Tongue (tissue), 3 donors: ENCODE measurements at places on chromosomes 4 and X. TPM values are rescaled to one million over a fixed set of nuclear protein-coding genes. Genes with fewer than 3 reads are reported as not detected.

GRCh38 chr4:102759831-102760644 is 730 bp downstream of the MANBA start:
- peak; percentile 56 for DNase-seq

- no peak for DNase-seq
Measured at GRCh38 chrX:1598876-1599790, 7.7 kb downstream of the AKAP17A start.

- no peak for DNase-seq
Measured at GRCh38 chr4:163280703-163281519, 51.5 kb downstream of the NPY1R start.

DNA sequence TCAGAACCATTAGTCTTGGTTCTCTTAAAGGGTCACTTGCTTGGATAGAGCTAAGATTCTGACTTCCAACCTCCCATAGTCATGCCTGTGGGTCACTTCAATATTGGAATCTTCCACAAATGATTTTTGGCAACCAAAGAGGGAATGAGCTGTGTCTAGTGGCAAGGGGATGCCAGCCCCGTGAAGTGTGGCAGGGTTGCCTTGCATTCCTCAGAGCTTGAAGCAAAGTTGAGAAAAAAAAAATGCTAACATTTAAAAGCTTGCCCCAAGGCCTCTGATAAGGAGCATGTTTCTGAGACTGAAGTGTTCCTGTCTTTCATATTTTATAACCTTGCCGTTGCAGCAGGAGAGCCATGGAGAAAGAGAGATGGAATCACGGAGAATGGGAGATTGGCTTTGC is 120.2 kb downstream of the PAPSS1 start:
- peak; percentile 9 for DNase-seq

DNA sequence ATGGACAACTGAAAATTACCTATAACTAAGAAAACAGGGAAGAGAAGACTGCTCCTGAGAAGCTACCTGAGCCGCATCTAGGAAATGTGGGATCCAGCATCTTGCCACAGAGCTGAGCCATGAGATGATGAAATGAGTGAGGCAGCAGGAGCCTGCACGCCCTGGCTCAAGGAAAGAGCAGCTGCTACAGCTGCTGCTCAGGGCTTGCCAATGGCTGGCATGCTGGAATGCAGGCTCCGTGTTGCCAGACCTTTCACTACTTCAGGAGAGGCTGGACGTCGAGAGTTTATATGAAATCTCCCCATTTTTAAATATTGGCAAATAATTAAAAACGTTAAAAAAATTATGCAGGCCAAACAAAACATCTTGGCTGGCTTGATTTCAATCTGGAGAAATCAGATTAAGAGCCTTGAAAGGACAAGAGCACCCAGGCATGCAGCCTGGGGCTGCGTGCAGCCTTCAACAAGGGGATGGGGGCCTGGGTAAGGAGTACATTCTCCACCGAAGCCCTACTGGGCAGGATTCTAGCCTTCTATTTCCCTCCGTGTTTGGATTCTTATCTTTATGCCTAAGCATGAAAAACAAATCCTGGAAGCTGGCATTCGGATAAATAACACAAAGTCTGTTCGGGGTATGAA is 227.6 kb downstream of the NR3C2 start:
- peak; percentile 91 for DNase-seq

GRCh38 chr4:71630803-71631202 is 153.1 kb downstream of the GC start:
- DNase-seq, result no peak

DNA sequence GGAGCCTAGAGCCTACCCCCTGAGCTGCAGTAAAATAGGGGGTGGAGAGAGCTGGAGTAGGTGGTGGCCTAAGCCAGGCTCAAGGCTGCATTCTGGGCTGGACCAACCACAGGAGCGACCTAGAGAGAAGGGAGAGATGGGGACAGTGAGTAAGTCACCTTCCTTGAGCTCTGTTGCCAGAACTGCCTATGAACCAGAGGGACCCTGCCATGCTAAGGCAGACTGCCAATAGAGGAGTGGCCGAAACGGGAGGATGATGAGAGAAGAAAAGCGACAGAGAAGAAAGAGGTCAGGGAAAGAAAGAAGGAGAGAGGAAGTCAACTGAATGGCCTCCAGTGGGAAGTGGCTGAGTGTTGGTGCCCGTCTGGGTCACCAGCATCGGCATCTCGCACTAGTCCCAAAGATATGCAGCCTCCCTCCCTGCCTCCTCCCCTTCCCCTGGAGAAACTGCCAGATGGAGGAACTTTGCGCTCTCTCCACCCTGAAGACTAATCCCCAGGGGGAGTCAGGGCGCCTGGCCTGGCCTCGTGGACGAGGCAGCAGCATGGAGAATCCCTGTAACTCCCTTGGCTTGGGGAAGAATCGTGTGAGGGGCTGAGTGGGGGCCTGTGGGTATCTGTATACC is 28.8 kb downstream of the ELF4 start:
- no peak for DNase-seq

DNA sequence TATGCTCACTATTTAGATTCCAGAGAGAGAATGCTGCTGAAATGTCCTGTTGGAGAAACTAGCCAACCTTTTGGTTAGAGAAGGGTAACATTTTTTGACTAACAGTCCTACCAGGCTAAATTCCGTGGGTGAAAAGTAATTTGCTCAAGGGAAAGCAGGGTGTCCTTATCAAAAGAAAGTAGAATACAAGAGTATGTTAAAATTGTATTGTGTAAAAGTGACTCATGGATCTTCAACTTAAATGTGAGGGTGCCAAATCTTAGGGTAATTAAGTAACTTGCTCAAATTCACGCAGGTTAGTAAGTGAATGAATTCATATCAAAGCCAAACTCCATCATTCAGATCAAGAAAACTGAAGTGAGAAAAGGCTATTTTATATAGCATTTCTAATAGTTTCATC is 81.7 kb downstream of the PCDH7 start:
- DNase-seq, result no peak

DNA sequence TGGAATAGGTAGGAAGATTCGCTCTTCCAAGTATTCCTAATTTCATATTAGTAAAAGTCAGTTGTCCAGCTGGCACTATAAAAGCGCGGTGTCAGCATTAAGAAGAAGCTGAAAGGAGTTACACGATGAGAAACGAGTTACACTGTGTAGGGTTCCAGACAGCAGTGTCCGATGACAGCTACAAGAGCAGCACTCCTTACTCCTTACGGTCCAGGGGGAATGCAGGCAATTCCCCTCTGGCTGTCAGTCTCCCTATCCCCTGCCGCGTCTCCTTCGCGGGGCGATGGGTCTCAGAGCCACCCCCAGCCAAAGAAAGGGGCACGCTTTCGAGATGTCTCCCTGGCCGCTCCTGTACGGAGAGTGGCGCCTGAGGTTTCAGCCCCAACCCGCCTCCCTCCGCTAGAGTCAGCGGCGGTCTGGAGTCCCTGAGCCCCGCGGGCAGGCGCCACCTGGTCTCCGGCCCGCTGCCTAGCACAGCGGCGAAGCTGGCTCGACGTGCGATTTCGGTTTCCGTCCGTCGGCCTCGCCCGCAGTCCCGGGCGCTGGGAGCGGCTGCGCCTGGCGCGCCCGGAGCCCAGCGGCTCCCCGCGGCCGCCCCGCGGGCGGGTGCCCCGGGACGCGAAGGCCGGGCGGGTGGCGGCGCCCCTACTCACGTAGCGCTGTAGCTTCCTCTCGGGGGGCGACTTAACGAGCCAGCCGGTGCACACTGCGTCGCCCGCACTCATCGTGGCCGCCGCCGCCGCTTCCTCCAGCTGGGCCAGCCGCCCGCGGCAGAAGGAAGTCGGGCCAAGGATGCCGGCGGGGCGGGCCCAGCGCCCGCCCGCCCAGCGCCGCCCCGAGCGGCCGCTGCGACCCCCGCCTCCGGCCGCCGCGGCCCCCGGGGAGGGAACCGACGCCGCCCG is at the start of gene GAB3:
Gene GAB3 (minus strand): TSS at position 777 of the 902 bp plus-strand sequence. CDS start 52 bp downstream, at position 725.
- peak; percentile 32 for DNase-seq

GRCh38 chrX:72466493-72466892 is 106.2 kb downstream of the HDAC8 start:
- DNase-seq, result no peak

DNA sequence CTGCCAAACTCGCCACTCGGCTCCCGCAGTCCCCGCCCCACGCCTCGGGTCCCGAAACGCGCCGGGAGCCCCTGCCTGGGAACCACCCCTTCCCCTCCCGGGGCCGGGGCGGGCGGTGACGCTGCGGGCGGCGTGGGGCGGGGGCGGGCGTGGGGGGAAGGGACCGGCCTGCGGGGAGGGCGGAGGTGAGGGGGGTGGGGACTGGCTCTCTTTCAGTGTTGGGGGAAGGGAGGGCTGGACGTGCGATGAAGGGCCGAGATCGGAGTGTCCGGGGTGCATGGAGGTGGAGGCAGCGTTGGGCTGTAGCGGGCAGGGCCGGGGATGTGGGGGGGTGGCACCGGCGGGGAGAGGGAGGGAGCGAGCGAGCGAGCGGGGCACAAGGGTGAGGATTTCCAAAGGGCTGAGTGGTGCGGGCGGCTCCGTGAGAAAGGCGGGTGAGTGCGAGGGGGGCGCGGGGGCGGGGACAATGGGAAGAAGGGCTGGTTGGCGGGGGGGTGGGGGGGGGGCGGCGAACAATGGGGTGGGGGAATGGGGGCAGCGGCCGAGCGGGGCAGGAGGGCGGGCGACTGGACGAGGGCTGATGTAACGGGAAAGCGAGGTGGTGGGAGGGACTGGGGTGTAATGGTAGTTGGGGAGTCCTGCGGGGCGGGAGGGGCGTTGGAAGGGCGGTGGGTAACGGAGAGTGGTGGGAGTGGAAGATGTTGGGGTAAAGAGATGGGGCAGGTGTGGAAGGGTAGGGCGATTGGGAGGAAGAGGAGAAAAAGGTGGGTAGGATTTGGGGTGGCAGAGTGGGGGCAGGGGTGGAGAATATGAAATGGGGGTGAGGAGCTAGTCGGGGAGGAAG is 578 bp downstream of the DCUN1D4 start:
- DNase-seq, result peak; percentile 73

DNA sequence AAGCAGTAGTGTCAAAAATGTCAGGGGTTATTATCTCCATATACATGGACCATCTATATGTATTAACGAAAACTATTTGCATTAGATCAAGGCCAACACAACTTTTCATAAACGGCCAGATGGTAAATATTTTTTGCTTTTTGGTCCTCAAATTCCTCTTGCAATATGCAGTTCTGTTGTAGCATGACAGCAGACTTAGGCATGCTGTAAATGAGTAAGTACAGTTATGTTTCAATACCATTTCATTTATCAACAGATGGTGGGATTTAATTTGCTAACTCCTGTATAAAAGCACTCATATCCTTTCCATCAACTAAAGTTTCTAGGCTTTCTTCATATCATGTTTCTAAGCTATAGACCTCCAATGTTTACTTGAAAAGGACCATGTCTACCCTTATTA is 208.1 kb downstream of the ANKRD50 start:
- DNase-seq, result no peak

DNA sequence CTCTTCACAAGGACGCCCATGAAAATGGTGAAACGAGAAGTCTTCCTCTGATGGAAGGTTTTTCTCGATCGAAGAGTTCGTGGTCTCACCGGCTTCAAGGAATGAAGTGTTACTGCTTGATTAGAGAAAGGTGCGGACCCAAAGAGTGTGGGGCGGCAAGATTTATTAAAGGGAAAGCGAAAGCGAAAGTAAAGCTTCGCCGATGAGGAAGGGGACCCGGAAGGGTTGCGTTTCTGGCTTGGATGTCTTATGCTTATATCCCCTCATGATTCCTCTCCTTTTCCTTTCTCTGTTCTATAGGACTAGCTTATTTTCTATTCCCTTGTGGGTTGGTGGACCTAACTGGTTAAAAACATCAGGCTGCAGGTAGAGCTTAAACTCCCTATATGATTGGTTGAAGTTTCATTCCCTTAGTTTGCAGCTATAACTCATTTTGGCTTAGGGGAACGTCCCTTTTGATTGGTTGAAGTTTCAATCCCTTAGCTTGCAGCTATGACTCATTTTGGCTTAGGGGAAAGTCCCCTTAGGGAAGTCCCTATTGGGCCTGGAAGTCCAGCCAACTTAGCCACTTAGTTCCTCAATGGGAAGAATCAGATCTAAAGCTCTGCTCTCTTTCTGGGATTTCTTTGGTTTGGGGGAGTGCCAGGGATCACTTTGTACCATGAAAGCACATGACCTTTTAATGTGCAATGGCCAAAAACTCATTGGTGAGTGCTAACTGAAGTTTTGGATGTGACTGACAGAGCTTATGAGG is 1025.0 kb upstream of the PCDH10 start:
- no peak for DNase-seq

DNA sequence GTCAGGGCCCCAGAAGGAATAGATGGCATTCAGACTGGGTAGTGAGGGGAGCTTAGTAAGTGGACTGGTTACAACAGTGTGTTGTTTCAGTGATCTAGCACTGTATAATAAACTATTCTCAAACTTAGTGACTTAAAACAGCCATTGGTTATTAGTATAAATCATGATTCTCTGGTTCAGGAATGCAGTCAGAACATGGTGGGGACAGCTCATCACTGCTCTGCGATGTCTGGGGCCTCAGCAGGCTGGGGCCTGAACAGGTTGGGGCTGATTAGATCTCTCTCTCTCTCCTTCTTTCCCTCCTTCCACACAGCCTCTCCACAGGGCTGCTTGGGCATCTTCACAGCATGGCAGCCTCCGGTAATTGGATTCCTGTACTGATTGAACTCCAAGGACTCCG is 160.4 kb downstream of the GATB start:
- DNase-seq, result no peak

DNA sequence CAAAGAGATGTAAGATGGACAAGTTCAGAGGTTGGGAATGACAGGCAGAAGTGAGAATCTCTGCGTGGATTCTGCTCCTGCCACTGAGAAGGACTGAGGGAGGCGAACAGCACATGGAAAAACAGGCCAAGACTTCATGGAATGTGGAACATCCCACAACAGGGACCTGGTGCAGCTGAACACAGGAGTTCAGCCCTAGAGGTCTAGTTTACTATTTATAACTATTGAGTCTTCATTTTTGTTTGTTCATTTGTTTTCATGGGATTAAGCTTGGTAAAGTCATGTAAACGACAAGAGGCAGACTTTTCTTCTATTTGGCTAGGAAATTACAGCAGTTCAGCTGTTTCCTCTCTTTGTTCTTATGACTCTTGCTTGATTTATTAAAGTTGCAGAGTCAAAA is 234.5 kb downstream of the MAML3 start:
- DNase-seq, result peak; percentile 65

GRCh38 chrX:54171527-54172250 is 11.4 kb downstream of the FAM120C start:
- peak; percentile 7 for DNase-seq

DNA sequence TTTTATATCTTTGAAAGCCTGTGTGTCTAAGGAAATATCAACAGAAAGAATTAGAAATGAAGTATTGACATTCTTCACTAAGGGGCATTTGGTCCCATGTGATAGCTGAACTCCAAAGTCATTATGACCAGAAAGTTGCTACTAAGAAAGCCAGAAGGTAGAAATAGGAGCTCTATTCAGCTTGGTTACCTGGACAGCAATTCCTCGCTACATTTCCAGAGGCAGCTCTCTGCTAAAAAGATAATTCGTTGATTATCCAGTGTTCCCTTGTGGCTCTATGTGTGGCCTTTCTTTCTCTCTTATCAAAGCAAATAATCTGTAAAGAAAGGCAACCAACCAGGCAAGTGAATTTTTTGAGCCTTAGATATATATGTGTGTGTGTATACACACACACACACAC is 341.3 kb downstream of the ADGRL3 start:
- no peak for DNase-seq

- no peak for DNase-seq
Measured at GRCh38 chr4:129583868-129584267, 487.9 kb downstream of the C4orf33 start.

- DNase-seq, result no peak
Measured at GRCh38 chrX:68936608-68937007, 107.8 kb downstream of the EFNB1 start.

CXorf49 gene
- not detected for total RNA-seq

SMPX gene
- 325 TPM for total RNA-seq

PNMA3 gene
- total RNA-seq, result 1.2 TPM

SUV39H1 gene
- total RNA-seq, result 2.9 TPM

MAGEC1 gene
- total RNA-seq, result not detected

HSD17B13 gene
- total RNA-seq, result not detected

PPEF2 gene
- total RNA-seq, result 0.10 TPM

STOX2 gene
- total RNA-seq, result 37.6 TPM

AKAP17A gene
- 31.5 TPM for total RNA-seq
